ENCODE measurements at places on chromosomes 4 and X. TPM values are rescaled to one million over a fixed set of nuclear protein-coding genes. Genes with fewer than 3 reads are reported as not detected.

GRCh38 chr4:23297327-23297726, 592.5 kb downstream of the PPARGC1A start:
- DNase-seq: no peak

GRCh38 chr4:128228845-128229795, 58.5 kb downstream of the PGRMC2 start:
- DNase-seq: no peak

Gene TEX11
- total RNA-seq: not detected

Gene ALAS2
- not detected for total RNA-seq

GRCh38 chr4:47415719-47416118, 47.8 kb downstream of the COMMD8 start:
- DNase-seq: no peak

GRCh38 chrX:6803607-6804006, 268.7 kb upstream of the VCX3A start:
- no peak for DNase-seq

Gene ABCG2
- not detected for total RNA-seq

- DNase-seq: no peak
These were observed 25.8 kb upstream of the PSAPL1 start for GRCh38 chr4:7460566-7460965.

- no peak for DNase-seq
These were observed 12.2 kb upstream of the NUDT9 start for GRCh38 chr4:87410157-87410556.
